ENCODE measurements at places on chromosomes 2 and 18. TPM values are rescaled to one million over a fixed set of nuclear protein-coding genes. Genes with fewer than 3 reads are reported as not detected.

The SERPINB2 gene
- 59.3 TPM for total RNA-seq

The CABLES1 gene
- total RNA-seq = 1.9 TPM

The SLC39A10 gene
- 64.9 TPM for total RNA-seq

The CGREF1 gene
- 1.1 TPM for total RNA-seq

The APCDD1 gene
- total RNA-seq = 4.6 TPM

The LYG1 gene
- total RNA-seq = 0.23 TPM

The FEZ2 gene
- 29.1 TPM for total RNA-seq

The RAB17 gene
- 4.8 TPM for total RNA-seq

The COL4A3 gene
- total RNA-seq = not detected

The TXNDC2 gene
- 0.34 TPM for total RNA-seq

The NAT8 gene
- not detected for total RNA-seq

The FECH gene
- 33.6 TPM for total RNA-seq

The WDR7 gene
- total RNA-seq = 13.7 TPM

The NR4A2 gene
- total RNA-seq = 0.31 TPM

The COBLL1 gene
- total RNA-seq = 16.5 TPM

The FRZB gene
- 0.08 TPM for total RNA-seq

The VAMP8 gene
- 99.9 TPM for total RNA-seq

The KCNG3 gene
- total RNA-seq = not detected

The NETO1 gene
- total RNA-seq = 0.47 TPM

The CYP27A1 gene
- 2.7 TPM for total RNA-seq

The SLC8A1 gene
- 6.8 TPM for total RNA-seq

The MAB21L4 gene
- total RNA-seq = not detected
